Stimulated activated naive CD8-positive, alpha-beta T cell treated with anti-CD3 and anti-CD28 coated beads, Interleukin-15, Interleukin-2, amounts not matched to agents 100 U/mL and 50 U/mL, for 24 hours (primary cell): ENCODE measurements at places on chromosomes 3 and 15.

DNA sequence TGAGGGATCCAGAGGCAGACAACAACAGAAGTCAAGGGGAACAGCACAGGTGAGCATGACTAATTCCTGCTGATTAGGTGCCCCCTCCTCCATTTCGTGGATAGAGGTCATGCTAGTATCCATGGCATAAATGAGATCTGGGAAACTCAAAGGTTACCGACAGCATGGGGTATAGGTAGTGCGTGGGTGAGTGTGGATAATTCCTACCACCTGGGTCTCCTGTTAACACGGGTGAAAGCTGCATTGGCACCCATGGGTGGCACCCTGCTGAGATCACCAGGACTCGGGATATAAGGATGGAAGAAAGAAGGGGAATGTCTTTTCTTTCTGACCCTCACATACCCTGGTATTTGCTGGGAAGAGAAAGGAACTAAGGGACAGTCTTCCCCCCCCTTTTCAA is 14.4 kb upstream of the CHST2 start:
- DNase-seq, result no peak

DNA sequence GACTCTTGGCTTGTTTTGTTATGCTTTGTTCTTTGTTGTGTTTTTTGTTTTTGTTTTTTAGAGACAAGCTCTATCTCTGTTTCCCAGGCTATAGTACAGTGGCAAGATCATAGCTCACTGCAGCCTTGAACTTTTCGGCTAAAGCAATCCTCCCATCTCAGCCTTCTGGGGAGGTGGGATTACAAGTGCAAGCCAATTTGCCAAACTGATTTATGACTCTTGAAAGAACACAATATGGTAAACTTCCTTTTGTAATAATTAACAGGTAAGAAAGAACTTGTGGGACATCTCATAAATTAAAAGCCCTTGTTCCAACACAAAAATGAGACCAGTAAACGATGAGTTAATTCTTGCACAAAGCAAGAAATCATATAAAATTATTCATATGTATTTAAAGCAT is 476.3 kb downstream of the MAGI1 start:
- DNase-seq, result no peak

DNA sequence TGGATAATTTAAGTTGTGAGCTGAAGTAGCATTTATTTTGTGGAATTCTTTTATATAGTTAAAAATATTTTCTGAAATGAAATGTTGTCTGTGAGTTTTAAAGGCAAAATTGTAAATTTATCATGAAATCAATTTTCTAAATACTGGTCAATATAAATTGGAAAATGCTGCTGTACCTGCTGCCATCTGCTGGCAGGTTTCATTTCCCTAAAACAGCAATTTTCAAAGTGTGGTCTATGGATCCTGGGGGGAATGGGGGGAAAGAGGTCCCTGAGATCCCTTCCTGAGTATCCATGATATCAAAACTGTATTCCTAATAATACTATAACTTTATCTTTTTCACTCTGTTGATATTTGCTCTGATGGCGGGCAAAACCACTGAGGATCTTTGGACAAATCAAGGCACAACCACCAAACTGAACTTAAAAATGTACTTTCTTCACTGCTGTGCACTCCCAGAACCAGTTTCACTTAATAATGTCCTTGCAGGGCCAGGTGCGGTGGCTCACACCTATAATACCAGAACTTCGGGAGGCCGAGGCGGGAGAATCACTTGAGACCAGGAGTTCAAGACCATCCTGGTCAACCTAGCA is 17.2 kb upstream of the CCR4 start:
- no peak for DNase-seq

- DNase-seq, result no peak
These were observed 1.6 kb downstream of the NXPE3 start for GRCh38 chr3:101780661-101781060.

DNA sequence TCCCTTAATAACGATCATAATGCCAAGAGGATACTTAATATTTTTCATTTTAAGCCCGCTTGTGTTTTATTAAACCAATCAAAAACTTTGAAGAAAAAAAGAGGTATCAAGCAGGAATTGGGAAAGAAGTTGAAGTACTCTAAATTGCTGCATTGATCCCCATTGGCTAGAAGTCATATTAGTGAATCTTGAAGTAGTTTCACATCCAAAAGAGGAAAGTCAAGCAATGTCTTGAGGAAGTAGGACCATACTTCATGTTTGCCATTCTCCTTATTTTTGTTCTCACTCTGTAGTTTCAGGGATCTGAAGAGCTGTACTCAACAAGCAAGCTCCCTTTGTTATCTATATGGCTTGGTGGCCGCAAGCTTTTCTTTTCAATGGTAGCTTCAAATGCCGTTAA is 2.2 kb downstream of the SCAANT1 start:
- DNase-seq, result no peak

DNA sequence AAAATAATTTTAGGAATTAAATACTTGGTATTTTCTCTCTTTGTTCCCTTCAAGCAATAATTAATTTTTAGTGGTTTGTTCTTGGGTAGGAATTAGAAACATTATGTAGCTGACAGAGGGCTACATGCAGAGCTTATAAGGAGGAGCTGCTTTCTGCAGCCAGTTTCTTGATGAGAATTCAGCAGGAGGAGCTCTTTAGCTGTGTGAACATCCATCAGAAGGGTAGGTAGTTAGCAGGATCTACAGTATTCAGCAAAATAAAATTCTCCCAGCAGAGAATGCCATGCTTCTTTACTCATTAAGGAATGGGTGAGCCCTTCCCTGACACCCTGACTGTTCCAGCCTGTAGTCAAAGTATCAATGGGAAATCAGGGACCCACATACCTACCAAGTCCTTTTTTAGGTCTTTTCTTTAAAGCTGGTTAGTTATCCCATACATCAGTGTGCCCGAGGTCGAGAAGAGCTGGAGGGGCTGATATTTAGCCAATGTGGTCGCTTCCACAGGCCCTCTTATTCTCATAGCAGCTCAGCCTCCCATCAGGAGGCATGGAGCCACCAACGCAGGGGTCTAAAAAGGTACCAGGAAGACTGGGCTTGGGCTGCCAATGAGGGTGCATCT is 54.0 kb downstream of the KCNAB1 start:
- no peak for DNase-seq

DNA sequence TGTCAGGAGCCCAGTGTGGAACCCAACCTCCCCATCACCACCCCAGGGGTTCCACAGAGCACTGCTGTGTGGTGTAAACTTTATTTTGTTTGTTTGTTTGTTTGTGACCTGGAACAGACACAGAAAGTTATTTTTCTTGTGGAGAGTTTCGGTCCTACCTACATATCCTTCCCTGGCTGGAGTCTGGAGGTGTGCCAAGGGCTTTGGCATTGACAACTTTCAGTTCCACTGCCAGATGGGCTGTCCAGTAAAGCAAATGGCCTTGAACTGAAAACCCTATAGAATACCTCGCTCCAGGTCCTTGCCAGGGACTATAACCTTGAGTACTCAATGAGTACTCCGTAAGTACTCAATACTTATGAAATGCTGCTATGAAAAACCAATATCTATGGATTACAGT is 103.5 kb downstream of the MITF start:
- no peak for DNase-seq

GRCh38 chr15:100934726-100935125 is 15.6 kb downstream of the LRRK1 start:
- no peak for DNase-seq

DNA sequence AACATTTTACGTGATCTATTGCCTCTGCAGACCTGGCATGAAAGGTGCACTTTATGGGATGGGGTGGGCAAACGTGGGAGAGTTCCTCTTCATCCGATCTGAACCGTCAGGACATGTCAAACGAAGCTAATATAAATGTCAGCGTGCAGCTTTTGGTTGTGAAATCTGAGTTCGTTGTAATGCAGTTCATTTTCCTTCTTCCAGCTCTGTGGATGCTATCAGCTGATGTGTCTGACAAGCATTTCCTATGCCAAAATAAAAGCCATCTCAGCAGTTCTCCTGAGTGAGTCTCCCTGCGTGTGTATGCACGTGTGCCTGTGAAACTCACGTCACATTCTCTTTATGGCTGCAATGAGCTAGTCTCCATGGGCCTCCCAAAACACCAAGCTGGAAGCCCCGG is 512.3 kb downstream of the MCTP2 start:
- no peak for DNase-seq

DNA sequence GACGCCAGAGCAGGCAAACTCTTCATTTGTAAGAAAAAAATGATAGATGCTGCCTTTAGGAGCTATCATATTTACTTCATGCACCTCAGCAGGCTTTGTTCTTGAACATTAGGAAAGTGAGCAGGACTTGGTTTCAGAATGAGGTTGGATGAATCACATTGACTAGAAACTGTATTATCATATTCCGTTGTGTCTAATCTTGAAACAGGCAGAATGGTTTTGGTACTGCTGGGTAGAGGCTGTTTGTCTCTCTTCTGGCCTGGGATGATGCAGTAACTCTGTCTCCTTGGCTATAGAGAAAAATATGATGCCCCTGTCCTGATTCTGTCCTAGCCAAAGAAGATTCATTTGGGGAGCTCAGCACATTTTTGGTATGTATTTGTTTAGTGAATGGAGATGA is 344.2 kb upstream of the GRM7 start:
- DNase-seq, result no peak

DNA sequence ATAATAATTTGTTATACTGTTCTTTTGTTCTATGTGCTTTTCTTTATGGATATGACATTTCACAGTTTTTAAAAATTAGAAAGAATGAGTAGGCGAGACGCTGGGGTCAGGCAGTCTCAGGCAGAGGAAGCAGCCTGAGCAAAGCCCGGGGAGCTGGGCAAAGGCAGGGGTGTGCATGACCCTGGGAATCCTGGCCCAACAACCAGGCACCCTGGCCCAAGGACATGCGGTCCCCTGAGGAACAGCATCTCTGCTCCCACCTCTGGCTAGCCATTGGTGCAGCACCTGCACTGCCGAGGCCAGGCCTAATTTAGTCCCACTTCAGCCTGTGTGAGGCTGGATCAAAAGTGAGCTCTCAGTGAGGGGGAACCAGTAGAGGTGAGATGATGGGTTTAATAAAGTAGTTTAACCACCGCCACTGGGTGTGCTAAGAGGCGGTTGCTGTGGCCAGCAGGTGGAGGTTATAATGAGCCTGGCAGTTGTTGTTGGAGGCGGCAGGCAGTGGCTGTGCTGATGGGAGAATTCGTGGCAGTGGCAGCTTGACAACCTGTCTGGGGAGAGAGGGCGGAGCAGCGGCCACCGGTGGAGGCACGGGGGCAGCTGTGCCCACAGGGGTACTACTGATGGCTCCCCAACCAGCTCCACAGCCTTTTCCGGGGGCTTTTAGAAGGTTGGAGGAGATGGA is 41.5 kb downstream of the PRKCD start:
- DNase-seq, result no peak

- no peak for DNase-seq
These were observed 60.1 kb upstream of the GALNT15 start for GRCh38 chr3:16114429-16114828.

GRCh38 chr3:142117056-142117851 is 32.1 kb downstream of the TFDP2 start:
- no peak for DNase-seq

DNA sequence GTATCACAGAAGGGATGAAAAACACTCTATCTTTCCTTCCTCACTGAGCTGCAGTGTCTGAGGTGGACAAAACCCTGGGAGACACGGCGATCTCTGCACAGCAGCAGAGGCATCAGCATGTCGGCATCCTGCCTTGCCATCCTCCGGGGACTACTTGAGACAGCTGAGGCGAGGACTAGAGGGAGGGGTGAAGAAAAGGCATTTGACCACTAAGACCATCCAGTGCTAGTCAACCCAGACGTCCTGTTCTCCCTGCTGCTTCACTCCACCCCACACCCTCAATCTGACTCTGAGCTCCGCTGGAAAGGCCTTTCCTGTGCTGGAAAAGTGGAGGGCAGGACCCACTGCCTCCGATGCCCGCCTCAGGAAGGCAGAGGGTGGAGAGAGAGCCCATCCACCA is 67.3 kb downstream of the VGLL4 start:
- DNase-seq, result no peak

- peak; percentile 59 for DNase-seq
These were observed 153.6 kb upstream of the BHLHE40 start for GRCh38 chr3:4825436-4826236.

DNA sequence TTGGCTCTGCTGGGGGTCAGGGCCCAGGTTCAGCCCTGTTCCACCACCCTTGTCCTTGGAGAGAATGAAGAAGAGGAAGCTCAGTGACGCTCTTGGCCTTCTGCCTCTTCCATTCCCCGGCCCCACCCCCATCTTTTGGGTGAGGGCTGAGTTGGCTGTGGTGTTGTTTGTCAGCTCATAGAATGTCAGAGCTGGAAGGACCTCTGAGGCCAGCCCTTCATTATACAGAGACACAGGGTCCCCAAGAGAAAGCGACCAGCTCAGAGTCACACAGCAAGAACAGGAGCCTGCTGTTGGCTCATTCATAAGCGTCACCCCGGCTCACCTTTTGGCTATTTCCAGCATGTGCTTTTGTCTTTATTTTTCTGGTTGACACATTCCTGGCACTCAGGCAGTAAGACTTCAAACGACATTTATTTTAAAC is 68.2 kb downstream of the AAGAB start:
- no peak for DNase-seq

- DNase-seq, result peak; percentile 48
These were observed 35.2 kb downstream of the SLC6A20 start for GRCh38 chr3:45760878-45761711.

DNA sequence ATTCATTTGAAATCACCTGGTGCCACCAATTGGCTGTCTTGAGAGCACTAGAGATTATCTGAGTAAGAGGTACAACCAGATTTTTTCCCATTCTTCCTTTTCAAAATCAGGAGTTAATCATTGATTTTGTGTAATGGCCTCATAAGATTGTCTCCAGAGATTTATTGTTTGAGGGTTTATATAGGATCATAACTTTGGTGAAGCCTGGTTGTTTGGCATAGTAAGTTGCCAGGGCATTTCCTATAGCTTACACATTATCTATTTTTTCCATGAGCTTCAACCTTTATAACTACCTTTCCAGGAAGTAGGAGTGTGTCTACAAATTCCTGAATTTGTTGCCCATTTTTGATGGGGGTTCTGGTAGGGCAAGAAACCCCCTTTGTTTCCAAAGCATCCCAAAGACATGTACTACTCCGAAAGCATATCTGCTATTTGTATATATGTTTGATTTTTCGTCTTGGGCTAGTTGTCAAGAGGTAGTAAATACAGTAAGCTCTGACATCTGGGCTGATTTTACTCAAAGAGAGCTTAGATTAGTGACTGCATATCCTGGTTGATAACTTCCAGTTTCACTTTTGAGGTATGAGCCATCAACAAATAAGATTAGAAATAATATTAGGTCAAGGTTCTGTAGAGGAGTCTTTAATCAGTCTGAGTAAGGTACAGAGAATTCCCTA is 11.7 kb upstream of the PRR23B start:
- no peak for DNase-seq

GRCh38 chr3:76212679-76213078 is 427.3 kb upstream of the ZNF717 start:
- DNase-seq, result no peak

- no peak for DNase-seq
These were observed 48.7 kb downstream of the PPM1L start for GRCh38 chr3:160804762-160805161.

DNA sequence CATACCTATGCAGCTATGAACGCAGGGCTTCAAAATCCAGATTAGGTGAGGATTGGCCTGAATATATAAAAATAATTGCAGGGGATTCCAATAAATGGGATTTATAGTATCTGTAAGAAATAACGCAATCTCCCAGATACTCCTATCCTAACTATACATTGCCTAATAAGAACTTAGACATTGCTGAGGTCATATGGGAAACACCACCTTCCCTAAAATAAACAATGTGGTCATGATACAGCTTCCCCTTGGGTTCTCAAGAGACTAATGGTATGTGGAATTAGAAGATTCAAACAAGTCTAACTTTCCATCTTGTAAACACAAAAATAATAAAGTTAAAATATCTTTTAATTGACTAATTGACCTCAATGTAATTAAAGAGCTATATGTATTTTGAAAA is 28.2 kb downstream of the UBE3A start:
- DNase-seq, result no peak

GRCh38 chr3:183906234-183906921 is 21.7 kb upstream of the PARL start:
- DNase-seq, result no peak
